ENCODE measurements at places on chromosomes 4 and X.

- no peak for DNase-seq
Observed at GRCh38 chr4:65538571-65538970, 131.7 kb downstream of the EPHA5 start.

DNA sequence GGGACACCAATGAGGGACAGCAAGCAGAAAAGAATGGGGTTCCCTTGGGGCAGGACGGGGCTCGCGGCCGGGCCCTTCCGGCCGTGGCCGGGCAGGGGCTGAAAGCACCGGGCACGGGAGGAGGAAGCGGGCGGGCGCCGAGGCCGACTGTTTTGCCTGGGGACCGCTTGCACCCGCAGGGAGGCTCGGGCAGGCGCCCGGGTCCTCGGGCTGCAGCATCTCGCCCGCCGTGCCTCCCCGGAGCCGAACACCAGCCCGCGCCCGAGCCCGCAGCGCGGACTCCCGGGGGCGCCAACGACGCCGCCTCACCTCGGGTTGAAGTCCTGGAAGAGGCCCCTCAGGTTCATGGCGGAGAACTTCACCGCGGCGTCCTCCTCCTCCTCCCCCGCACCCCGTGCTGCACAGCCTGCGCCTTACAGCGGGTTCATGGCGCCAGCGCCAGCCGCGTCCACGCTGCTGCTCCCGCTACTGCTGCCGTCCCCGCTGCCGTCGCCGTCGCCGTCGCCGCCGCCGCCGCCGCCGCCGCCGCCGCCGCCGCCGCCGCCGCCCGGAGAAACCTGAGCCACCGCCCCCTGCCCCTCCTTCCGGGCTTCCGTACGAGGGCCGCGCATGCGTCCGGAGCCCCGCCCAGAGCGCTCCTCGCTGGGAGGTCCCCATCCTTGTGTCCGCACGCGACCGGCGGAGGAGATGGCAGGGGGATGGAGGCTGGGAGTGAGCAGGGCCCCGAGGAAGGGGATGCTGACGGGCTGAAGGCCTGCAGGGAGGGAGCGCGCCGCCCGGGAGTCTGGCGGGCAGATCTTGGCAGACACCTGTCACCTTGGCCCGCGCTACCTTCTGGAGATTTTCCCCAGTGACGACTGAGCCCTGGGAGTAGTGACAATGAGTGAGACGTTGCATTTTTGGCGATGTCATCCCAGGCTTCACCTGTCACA, at the start of gene TMEM185A:
Gene TMEM185A, minus strand, starts transcription at position 559 of the 932 bp plus-strand sequence. Its CDS starts 212 bp downstream, at position 347.
- DNase-seq, result peak; percentile 64

GRCh38 chr4:57113870-57114269, 3.7 kb upstream of the IGFBP7 start:
- no peak for DNase-seq

- DNase-seq, result no peak
Observed at GRCh38 chrX:25079020-25079419, 63.3 kb upstream of the ARX start.

GRCh38 chr4:7315935-7316334, 118.8 kb downstream of the PSAPL1 start:
- no peak for DNase-seq

All from stimulated activated CD4-positive, alpha-beta T cell treated with anti-CD3 and anti-CD28 coated beads, Interleukin-15, amount 100 ng/mL, for 1 hour (primary cell).